ENCODE measurements at places on chromosomes 12 and 14.

DNA sequence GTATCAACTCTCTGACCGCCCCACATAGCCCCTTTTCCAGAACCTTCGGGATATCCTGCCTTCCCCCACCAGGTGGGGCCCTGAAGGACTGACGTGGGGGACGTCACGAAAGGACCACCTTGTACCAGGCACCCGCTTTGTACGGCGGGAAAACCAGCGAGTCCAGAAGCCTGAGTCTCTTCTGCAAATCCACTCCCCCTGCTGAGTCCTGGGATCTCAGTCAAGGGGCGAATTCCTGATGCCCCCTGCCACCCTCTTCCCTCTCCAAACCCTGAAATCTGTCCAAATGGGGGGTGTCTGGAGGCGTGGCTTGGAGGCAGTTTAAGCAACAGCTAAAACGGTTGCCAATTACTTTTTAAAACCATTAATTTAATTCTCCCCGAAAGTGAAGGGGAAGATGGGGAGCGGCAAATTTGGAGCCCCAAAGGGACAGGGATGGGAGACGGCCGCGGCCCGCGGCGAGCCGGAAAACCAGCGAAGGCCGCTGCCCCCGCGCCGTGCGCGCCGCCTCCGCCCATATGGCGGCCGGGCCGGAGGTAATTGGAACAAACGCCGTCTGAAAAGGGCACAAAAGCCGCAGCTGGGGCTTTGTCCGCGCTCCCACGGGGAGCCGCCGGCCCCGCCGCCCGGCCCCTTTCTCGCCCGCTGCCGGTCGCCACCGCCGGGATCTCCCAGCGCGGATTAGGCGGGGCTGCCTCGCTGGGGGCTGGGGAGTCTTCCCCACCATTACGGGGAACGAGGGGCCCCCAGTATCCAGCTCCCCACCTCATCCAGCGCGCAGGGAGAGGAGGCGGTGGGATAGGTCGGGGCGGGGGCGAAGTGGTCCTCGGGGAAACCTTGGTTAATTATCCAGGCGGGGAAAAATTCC is 6.6 kb downstream of the LHX5 start:
- DNase-seq = peak; percentile 57

DNA sequence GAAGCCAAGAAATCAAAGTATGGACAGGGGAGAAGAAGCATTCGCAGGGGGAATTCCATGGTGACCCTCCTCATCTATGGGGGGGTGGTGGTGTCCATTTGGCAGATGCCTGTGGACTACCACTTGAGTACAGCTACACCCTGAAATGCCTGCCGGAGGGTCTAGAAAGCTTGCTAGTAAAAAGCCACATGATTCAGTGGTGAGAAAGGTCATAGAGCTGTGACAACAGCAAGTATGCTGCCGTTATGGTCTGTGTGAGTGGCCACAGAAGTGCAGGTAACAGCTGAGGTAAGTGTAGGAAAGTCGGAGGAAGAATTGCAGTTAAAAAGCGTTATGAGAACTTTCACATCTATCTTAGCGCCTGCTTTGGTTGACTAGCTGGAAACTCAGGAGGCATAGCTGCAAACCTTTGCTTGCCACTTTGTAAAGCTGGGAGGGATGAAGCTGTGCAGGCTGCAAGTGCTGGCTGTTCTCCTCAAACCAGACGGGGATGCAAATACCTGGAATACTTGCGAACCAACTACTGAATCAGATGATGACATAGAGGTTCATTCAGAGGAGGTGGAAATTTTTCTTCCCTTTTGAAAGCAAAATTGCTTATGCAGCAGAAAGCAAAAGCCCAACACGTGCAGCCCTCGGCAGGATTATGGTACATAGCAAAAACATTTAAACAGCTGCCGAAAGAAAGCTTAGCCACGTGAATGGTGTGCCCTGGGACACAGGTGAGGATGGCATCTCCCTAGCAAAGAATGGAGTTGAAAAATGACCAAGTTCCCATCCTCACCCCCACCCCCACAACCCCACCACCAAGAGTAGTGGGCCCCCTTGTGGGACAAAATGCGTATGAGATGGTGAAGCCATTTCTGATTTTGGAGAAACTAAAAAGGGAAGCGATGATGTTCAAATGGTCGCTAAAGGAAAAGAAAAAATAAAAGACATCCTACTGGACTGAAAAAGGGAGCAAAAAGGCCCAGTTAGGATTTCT is 287.0 kb downstream of the RERGL start:
- DNase-seq = peak; percentile 9

GRCh38 chr12:90036637-90037036 is 328.0 kb upstream of the ATP2B1 start:
- DNase-seq = no peak

GRCh38 chr12:62931477-62931876 is 3.5 kb downstream of the PPM1H start:
- DNase-seq = no peak

DNA sequence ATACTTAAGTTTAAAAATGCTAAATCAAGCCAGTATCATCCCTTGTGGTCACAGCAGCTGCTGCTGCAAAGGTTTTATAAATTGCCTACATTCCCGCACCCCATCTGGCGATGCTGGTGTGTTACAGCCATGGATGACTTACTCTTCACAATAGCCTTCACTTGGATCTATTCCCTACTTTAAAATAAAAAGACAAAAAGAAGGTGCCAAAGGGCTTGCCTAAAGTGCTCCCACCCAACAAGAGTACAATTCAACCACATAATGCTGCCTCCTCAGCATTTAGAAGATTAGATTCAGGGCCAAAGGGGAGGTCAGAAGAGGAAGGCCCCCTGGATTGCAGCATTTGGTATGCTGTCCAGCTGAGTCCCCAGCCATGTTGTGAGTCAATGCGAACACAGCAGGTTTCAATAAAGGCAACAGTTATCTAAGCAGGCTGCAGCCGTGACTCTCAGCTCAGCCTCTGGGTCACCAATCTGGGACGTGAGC is 176.1 kb downstream of the DAD1 start:
- DNase-seq = no peak

DNA sequence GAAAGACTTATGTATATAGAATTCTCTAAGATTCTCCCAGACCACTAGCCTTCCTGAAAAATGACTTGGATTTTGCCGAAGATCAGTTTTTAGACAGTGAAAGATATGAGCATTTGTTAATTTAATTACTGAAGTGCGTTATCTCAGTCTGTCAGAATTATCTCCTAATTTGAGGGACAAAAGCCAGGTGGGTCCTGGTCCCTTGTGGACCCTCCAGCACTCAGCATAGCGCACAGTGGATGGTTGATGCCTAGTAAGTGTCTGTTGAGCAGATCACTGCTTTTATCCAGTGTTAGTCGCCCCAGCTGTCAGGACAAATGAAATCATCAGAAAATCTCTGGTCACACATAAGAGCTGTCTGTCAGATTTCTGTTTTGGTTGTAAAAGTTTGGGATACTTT is 80.4 kb downstream of the EML1 start:
- DNase-seq = no peak

DNA sequence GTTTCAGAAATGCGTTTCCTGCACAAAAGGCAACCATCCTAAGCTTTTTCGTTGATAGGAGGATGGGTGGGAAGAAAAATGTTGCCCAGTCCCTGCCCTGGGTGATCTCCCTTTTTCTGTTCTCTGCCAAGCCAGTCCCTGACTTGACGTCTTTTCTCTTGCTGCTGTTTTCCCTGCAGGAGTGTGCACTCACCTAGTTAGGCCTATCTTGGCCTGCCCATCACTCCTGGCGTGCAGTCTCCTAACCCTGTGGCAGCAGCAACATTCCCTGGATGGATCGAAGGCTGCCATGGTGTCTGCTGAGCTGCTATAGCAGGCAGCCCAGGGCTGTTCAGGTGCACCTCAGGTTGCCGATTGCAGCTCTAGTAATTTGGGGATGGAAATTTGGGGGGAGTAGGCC is 1.2 kb downstream of the UNC119B start:
- DNase-seq = no peak

DNA sequence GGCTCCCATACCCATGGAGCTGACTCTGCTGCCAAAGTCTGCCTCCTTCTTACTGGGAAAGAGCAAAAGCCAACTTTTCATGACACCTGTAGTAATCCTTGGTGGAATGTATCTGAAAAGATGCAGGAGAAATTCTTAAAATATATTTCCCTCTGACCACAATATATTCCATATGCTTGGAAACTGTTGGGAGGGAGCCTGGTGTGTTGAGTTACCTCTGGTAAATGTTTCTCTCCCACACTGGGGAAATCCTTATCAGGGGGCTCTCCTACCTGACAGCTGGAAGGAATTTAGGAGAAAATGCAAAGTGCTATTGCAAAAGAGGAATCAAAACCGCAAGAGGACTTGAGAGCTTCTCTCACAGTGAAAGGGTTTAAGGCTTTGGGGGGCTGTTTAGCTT is 139.4 kb downstream of the TBX5 start:
- DNase-seq = no peak

DNA sequence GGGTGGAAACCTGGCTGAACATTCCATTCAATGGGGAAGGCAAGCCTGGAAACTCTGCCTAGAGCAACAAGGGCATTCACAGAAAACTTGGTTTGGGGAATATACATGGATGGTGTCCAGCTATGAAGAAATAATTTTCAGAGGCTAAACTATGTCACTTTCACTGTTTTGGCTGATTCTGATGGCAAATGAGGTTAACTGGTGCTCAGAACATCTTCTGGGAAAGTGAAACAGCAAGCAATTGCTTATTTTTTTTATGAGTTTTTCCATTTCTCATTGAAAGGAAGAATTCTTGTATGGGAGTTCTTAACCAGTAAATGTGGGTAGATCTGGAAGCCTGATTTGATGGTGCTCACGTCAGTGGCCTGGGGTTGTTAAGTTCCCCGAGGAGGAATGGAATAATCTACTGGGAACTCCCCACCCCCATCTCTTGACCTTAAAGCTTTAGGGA is 132.8 kb upstream of the BTG1 start:
- DNase-seq = no peak

DNA sequence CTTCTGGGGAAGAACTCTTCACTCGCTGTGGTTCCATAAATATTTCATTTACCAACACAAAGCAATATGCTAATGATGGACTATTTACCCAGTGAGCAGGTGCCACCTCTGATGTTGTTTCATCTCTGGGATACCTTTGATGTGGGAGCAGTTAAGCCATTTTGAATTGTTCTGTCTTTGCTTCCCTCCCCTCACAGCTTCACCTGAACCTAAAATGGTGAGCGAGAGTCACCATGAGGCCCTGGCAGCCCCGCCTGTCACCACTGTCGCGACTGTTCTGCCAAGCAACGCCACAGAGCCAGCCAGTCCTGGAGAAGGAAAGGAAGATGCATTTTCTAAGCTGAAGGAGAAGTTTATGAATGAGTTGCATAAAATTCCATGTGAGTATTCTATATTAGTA is 352.7 kb downstream of the SYT1 start:
- no peak for DNase-seq

- no peak for DNase-seq
These were observed 76.4 kb downstream of the LRRC74A start for GRCh38 chr14:76902591-76902990.

GRCh38 chr12:93813186-93813585 is 136.0 kb downstream of the CRADD start:
- DNase-seq = no peak

DNA sequence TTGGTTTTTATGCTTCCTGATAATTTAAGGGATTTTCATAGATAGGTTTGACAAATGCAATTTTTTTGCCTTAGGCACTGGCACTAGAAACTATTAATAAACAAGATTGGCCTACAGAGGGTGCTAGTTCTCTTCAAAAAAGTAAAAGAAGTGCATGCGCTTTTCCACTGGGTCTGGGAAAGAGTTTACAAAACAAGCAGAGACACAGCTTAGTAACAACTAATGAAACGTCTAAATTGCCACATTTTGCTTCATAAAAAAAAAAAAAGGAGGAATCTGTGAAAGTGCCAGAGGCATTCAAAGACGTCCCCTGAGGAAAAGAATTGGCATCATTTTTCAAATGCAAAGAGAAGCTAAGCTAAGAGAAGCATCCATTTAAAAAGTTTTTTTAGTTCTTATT is 58.3 kb upstream of the EEA1 start:
- DNase-seq = no peak

Data from upper lobe of right lung (tissue), 1 donor.